ENCODE measurements at places on chromosomes 3 and 15. TPM values are rescaled to one million over a fixed set of nuclear protein-coding genes. Genes with fewer than 3 reads are reported as not detected.

The SENP7 gene
- 11.1 TPM for total RNA-seq

DNA sequence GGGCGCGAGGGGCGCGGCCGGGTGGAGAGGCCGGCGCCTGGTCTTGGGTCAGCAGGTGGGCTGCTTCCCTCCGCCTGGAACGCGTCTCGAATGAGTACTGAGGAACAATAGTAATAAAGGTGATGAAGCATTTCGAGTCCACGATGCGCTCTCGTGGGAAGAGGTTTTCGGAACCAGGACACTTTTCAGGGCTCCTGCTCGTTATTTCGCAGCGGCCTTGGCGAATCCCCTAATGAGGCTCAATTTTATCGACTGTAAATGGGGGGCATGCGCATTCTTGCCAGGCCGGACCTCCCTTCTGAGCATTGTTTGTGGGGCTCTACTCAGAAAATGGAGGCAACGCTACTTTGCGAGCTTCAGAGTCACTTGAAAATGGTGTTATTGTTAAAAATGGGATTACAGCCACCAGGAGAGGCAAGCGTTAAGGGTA, 1.2 kb downstream of the NR2C2 start:
- no peak for DNase-seq

The SLC22A14 gene
- total RNA-seq: not detected

The TRIM42 gene
- not detected for total RNA-seq

The PDZRN3 gene
- total RNA-seq: 0.17 TPM

The GOLGA8H gene
- total RNA-seq: 0.99 TPM

DNA sequence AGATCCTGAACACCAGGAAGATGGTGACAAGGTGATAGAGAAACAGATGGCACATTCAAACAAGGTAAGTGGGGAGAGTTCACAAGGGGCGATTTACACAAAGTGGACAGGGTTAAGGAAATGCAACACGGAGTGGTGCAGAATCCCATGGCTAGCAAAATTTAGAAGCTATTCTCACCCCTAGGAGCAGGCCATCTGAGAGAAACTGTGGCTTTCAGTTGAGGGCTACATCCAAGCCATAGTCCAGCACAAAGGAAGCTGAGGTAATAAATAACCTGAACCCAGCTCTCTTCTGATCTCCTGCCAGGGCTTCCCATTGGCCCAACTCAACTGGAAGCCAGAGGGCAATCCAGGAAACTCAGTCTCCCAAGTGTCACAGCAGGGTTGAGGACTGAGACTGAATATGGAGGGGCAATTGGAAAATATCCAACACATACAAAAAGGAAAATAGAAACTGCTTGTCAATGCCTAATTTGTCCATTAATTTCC, 1.2 kb upstream of the ZNF445 start:
- DNase-seq: peak; percentile 26

DNA sequence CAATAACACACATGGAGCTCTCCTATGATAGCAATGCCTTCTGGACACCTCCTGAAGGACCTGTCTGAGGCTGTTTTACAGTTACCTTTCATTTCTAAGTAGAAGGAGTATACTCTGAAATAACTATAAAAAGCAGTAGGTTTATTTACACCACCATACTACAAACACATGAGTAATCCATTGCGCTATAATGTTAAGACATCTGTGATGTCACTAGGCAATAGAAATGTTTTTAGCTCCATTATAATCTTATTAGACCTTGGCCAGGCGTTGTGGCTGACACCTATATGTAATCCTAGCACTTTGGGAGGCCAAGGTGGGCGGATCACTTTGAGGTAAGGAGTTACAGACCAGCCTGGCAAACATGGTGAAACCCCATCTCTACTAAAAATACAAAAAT, 24.7 kb downstream of the PXK start:
- DNase-seq: no peak

The CLDN16 gene
- 30.2 TPM for total RNA-seq

DNA sequence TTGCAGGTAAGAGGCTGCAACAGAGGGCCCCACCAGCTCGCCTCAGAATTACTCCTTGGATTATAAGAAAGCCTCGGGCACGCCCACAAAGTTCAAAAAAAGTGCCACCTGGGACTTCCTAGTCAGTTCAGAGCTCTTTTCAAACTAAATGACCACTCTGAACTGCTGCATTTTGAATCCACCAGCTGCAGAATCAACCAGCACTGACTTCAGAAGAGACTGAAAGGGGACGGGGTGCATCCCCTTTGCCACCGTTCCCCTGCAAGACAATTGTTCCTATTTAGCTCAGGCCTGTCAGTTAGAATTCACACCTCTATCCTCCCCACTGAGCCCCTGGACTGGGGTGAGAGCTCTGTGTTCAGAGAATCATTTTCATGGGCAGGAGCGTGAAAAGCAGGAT, 181.4 kb upstream of the GADL1 start:
- DNase-seq: no peak

The GOLGA8S gene
- 0.10 TPM for total RNA-seq

GRCh38 chr15:66646308-66646707, 55.7 kb upstream of the SMAD6 start:
- no peak for DNase-seq

DNA sequence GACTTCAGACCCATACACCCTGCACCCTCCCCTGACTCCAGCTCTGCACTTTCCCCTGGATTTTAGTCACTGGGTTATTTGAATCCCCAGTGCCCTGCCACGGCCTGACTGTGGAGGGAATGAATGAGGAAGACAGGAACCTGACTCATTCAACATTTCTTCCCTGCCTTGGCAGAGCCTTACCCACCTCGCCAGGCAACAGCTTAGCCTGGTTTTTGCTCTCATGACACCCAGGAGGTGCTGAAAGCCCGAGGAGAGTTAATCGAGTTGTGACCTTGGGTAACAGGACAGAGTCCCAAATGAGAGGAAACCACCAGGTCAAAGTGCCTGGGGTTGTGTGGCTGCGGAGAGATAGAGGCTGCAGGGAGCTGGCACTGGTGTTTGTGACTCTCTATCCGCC, 128.3 kb downstream of the SMAD6 start:
- DNase-seq: peak; percentile 81

DNA sequence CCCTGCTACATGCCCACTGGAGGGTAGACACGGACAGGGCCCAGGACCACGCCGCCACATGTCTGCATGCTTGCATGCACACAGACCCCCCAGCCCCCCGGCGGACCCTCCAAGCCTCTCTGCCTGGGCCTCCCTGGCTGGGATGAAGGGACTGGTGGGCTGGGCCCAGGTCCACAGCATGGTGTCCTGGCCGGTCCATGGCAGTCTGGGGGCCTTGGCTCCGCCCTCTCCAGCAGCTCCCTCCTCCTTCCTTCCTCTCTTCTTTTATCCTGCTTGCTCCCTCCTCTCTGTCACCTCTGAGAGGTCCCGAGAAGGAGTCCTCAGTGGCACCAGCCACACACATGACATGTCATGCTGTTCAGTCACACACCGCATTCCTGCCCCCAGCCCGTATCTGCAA, 24.5 kb downstream of the DUSP7 start:
- no peak for DNase-seq

The OXTR gene
- total RNA-seq: 6.9 TPM

GRCh38 chr15:98034731-98035130, 74.2 kb downstream of the ARRDC4 start:
- no peak for DNase-seq

The ROPN1 gene
- not detected for total RNA-seq

The RASGRP1 gene
- 12.1 TPM for total RNA-seq

The PP2D1 gene
- total RNA-seq: not detected

The LYZL4 gene
- not detected for total RNA-seq

GRCh38 chr3:106088304-106088703, 219.5 kb upstream of the CBLB start:
- peak; percentile 17 for DNase-seq

DNA sequence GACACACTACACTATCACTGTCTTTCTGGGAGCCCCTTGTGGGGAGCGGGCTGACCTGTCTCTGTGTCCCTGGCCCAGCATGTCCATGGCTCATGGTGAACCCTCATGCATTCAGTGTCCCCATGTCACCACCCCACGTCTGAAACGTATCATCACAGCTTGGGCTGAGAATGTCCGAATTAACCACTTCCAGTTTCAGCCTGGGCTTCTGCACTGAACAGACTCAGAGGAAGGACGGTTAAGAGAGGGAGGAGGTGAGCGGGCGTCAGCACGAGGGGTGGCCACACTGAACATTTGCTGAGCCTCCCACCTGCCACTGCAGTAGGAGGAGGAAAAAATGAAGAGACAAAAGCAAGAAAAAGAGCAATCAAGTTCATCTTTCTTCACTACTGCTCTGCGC, 30.5 kb downstream of the ATP2B2 start:
- DNase-seq: no peak

DNA sequence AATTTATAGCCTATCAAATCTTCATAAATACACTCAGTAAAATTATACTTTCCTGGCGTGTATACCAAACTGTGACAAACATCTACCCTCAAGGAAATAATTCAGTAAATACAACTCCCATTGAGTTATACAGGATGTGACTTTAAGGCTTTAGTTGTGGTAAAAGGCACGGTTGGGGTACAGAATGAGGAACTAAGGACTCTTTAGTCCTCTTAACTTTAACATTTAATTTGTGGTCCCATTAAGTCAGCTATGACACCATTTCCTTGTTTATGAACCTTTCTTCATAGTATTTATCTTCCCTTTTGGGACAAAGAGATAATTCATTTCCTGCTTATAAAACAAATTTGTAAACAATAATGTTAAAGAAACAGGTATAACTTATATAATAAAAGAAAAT, 30.2 kb downstream of the IFT80 start:
- no peak for DNase-seq

DNA sequence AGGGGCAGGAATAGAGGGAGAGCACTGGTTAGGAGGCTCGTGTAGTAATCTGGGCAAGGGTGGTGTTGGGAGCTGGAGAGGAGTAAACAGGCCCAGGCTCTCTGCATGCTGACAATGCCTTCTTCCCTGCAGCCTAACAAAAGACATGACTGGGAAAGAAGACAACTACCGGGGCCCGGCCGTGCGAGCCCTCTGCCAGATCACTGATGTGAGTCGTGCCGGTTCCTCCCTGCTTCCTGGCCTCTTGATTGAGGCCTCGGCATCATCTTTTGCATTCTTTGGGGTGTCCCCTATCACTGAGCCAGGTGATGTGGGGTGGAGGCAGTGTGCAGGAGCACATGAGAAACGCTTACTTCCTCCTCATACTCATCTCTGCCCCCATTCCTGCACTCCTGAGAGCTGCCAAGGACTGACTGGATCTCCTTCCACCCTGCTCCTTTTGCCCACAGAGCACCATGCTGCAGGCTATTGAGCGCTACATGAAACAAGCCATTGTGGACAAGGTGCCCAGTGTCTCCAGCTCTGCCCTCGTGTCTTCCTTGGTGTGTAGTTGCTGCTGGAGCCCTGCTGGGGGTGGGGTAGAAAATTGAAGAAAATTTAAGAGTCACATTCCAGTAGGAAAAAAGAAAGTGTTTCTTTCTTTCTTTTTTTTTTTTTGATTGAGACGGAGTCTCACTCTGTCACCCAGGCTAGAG, 5.3 kb downstream of the COPG1 start:
- DNase-seq: no peak

Measured in renal cortical epithelial cell (primary cell).